ENCODE measurements at places on chromosomes 5 and 9.
A peak's percentile ranks its signal among the peaks of the same experiment; 100 is the strongest.

- no peak for DNase-seq
Observed at GRCh38 chr9:128600099-128600498, 47.7 kb downstream of the SPTAN1 start.

- no peak for DNase-seq
Observed at GRCh38 chr5:180456792-180457191, 37.4 kb upstream of the CNOT6 start.

DNA sequence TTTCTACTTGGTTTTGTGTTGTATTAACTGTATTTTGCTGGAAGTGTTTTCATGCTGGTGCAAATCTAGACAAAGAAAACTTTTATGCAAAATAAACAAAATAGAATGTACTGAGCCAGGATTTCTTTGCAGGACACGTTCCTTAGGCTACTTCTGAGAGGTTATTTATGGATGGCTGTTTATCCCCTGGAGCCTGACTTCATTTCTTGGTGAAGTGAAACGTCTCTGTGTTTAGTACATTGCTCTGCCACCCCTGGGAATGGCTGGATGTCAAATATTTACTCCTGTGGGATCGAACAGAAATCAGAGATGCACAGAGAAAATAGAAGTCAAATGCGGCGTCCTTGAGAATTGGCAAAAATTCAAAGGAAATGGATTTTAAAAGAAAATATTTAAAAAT is 327.1 kb upstream of the MPDZ start:
- DNase-seq = no peak

GRCh38 chr9:86287013-86287412 is 4.7 kb upstream of the ISCA1 start:
- DNase-seq = peak; percentile 30

DNA sequence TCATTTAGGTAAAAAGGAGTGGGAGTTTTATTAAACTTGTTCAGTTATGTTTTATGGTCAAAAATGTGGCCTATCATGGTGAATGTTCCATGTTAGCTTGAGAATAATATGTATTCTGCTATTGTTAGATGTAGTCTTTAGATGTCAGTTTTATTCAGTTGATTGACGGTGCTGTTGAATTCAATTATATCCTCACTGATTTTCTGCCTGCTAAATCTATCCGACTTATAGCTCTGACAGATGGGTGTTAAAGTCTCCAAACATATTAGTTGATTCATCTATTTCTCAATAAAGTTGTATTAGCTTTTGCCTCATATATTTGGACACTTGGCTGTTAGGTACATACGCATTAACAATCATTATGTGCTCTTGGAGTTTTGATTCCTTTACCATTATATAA is 49.0 kb upstream of the ALDH1A1 start:
- DNase-seq = no peak

DNA sequence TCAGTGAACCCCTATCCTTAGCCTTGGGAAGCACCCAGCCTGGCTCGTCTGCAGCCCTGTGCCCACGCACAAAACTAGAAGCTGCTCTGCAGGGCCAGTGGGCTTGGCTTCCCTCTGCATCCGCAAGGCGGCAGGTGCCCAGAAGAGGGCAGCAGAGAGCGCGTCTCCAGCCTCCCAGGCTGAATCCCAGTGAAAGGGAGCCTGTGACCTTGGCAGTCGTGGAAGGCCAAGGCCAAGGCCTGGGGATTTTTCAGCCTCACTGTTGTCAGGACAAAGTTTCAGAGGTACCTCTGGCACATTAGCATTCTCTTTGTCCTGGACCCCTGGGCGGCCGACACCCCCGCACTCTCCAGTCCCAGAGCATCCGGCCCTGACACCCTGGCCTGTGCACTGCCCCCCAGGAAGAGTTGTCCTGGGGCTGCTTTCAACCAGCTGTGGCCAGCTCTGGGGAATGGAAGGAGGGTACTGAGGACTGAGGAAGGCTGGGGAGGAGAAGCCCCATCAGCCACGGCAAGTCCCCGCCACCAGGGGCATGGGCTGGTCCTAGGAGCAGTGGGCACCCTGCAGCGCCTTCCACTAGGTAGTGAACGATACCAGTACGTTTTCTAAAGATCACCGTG is 63.6 kb upstream of the IL17B start:
- peak; percentile 98 for DNase-seq

DNA sequence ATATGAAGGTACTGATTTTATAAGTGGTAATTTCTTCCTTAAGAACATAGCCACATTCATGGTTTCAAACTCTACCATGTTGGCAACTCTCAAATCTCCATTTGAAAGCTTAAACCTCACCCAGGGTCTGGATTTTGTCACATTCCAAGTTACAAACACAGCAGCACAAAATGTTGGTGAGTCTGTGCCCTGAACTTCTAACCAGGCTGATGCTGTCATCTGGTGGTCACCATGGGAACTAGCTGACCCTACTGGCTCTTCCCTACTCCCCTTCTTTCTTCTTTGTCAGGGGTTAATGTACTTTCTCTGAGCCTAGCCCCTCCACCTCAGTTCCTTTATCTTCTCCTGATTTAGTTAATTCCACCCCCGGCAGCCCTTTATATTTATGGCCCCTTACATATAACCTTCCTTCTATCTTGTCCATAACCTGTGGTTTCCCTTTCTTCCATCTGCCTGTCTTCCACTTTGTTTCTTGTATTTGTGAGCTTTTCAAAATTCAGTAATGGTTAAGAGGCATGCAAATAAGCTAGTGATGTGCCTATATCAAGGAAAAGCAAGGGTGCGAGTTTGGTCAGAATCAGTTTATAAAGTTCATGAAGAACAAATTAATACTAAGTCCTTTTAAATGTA is 35.9 kb downstream of the TGFBR1 start:
- DNase-seq = peak; percentile 41

GRCh38 chr9:127803507-127804352 is 1.0 kb downstream of the FPGS start:
- no peak for DNase-seq

DNA sequence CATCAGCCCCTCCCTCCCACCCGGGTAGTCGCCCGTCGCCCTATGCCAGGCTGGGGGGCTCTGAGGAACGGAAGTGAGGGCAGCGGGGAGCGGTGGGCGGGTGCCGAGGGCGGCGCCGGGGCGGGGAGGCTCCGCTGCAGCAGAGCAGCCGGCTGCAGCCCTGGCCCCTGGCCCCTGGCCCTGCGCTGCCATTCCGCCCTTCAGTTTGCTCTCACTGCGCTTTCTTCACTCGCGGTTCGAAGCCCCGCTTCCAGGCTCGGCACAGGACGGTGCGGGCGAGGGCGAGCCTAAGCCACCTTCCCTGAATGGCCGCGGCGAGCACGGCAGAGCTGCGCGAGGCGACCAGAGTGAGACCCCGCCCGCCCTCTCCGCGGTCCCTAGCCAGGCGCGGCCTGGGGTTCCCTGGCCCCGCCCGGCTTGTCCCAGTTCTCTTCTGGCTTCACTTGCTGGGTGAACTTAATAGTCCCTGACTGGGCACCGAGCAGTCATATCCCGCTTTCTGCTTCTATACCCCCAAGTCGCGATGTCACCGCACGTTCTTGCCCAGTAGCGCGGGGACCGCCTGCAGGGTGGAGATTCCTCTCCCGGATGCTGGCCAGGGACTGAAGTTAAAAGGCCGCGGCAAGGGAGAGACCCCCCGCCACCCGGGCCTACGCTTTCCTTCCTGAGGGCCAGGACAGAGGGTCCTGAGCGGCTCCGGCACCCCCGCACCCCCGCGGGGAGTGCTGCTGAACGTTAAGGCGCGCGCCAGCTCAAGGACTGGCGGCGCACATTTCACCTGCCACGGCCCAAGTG is 623 bp upstream of the TRIM36 start:
- DNase-seq = peak; percentile 35

- no peak for DNase-seq
Observed at GRCh38 chr9:116686693-116687073, 422 bp upstream of the TRIM32 start.

DNA sequence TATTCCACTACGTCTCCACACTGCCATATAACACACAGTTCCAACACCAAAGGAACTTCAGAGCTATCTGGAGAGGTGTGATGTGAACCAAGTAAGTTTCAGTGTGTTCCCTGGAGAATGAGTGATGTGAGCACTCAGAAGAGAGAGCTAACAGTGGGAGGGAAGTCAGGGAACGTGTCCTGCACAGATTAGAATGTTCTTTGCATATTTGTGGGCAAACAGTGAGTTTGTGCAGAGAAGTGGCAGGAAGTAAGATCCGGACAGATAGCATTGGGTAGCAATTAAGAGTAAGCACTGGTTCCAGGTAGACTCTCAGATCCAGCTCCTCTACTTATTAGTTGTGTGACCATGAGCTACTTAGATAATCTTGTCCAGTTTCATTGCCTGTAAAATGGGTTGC is 206.4 kb downstream of the PDZD2 start:
- no peak for DNase-seq

DNA sequence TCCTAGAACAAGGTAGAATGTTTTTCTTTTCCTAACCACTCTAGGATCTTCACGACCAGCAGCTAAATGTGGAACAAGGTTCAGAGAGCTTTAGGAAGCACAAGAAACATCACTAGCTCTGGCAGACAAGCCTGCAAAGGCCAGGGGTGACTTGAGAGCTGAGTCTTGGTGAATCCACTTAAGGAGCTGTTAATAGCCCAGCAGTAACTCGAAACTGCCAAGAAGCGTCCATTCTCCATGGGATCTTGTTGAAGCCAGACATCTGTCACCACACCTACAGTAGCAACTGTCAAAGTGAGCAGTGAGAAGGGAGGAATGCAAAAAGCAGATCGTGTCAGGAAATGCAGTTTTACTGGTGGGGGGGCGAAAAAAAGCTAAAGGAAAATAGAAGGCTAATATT is 87.2 kb downstream of the ATPSCKMT start:
- no peak for DNase-seq

DNA sequence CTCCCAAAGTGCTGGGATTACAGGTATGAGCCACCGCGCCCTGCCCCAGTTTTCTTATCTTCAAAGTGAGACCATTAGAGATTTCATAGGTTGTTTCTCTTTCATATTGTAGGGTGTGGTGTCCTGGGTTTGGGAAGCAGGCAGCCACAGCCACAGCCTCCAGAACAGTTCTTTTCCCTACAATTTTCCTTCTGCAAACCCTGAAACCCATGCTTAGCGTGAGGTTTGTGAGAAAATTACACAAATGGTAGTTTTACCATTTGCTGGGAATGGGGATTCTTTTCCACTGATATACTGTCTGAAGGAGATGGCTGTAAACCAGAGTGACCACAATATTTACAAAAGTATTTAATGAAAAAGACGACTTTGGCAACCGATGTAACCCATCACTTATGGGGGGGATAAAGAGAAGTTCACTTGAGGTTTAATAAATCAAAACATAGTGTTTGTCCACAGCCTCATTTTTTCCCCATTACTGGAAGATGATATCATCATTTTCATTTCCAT is 26.7 kb upstream of the ECM2 start:
- DNase-seq = no peak

GRCh38 chr5:150394912-150395687 is 17.6 kb downstream of the CD74 start:
- DNase-seq = no peak
